ENCODE measurements at places on chromosomes 13 and 19.

GRCh38 chr19:51702825-51703574, 9.9 kb downstream of the SPACA6 start:
- no peak for DNase-seq

DNA sequence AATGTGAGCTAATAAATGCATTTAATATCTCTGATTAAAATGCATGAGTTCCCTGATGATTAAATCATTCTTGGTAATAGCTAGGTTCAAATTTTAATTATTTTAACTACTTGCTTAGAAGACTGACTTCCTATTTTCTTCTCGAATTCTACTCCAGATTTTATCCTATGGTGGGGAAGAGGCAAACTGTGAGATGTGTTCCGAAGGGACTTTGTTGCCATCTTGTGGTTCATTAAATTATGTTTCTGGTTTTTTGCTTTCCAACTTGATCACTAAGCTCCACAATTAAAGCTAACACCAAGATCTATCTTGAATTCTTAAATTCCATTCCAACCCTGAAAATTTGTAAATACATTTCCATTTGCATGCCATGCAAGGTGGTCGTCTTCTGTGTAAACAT, 538.4 kb upstream of the PCDH20 start:
- DNase-seq: no peak

DNA sequence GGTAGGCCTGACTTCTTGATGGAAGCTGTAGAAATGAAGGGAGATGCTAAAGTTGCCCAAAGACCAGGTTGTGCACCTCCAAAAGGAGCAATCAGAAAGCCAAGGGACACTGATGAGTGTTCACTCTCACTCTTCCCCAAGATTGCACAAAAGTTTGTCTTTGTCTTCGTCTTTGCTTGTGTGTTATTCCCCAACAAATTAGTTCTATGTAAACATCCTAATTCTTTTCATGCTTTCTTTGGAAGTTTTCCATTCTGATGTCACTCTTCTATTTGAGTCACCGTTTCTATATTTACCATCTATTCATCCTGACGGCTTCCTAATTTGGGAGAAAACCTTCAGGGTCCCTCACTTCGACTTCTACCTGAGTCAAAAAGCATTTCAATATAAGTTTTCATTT, 3.7 kb upstream of the TMEM272 start:
- DNase-seq: no peak

DNA sequence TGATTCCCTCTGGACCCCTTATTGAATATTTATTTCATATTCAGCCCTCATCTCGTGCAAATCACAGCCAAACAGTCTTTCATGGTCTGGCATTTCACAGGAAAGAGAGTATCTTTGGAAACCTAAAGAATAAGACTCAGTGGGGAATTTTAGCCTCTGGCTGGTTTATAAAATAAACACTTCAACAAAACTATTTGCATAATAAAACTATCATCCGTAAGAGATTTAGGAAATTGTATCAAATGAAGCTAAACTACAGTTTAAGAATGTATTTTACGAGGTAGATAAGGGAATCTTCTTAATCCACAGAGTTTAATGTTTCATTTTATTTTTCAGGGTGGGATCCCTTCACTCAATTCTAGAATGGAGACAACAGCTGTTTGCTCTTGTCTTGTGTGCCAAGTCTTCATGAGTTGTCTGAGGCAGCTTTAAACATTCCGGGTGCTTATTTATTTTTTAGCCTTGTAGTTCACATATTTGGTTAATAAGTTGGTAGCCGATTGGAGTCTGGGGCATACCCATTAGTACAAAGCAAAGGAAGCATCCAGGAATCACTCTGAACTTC, 634.4 kb upstream of the KLF12 start:
- DNase-seq: no peak

DNA sequence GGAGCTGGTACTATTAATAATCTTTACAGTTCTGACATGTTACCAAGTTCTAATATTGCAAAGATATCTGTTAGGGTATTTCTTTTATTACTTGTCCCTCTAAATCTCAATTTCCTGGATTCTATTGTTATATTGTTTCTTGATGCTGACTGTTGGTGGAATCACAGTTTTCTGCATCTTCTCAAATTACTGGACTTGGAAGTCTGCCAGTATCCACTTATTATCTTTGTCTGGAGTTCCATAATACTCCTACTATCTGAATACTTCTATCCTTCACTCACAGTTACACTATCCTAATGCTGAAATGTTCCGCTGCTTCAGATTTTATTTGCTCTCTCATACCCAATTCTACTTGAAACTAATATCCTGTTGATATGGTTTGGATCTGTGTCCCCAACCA, 1985.7 kb upstream of the PRR20A start:
- no peak for DNase-seq

DNA sequence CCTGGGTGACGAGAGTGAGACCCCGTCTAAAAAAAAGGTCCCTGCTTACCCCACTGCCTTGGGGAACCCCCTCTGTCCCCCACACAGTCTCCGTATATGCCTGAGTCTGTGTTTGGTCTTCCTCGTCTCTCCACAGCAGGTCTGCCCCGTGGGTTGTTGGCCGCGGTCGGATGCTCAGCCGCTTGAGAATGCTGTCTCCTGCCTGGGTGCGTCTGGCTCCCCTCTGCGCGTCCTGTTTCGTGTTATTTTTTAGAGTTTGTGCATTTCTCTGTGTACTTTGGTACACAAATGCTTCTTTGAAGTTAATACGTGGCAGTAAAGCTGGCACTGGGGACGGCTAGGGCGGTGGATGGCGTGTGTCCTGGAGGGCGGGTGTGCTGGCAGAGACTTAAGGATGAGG, 34.9 kb downstream of the KDM4B start:
- no peak for DNase-seq

DNA sequence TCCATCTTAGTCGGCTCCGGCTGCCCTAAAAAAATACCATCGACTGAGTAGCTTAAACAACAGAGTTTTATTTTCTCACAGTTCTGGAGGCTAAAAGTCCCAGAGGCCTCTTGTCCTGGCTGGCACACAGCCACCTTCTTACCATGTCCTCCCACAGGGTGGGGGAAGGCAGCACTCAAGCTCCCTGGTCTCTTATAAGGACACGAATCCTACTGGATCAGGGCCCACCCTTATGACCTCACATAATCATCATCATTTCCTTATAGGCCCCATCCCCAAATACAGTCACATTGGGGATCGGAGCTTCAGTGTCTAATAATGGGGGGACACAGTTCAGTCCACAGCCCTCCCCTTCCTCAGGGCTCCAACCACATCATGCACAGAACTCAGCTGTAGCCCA, 2.6 kb upstream of the TUBA3C start:
- no peak for DNase-seq

- DNase-seq: no peak
These were observed 5.0 kb downstream of the CLEC11A start for GRCh38 chr19:50728084-50728737.

All from effector memory CD4-positive, alpha-beta T cell (primary cell).